ENCODE measurements at places on chromosomes 4 and X.

DNA sequence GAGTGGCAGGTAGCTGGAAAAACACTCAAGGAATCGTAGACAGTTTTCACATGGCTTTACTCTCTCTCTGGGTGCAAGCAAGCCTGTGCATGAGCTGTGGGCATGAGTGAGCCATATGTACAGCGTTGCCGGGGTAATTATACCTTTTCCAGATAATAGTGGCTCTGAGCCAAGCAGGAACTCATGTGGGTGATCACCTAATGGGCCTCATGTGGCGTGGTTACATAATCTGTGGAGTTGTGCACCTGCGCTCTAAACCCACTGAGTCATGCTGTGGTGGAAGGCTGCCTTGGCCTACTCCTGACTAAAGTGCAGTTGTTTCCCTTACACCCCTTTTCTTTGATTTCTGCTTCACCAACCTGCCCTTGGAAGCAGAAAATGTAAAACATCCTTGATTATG is 1564.5 kb upstream of the PCDH10 start:
- DNase-seq = no peak

DNA sequence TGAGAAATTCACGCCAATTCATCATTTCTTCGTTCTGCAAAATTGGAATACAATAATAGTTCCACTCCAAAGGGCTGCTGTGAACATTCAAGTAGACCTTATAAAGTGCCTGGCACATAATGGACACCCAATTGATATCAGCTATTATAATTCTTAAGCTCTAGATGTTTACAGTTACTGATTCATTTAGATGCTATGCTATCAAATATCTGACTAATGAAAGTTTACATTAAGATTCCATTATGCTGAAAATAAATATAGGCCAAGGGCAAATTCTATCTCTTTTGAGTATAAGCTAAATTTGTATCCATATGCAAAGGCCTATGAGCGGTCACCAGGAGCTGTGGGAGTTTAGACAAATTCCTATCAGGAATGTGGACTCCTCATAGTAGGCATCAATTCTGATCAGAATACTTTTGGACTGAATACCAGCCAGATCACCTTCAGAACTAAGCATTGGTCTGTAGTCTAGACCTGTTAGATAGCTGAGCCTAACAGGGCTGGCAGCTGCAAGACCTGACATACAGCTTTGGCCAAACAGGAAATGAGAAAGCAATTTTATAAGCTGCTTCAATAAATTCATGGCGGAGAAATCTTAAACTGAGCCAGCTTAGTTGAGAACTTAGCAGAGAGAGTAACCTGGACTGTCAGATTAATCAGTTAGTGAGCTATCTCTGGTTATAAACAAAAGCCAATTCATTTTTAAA is 384.3 kb upstream of the ACTRT1 start:
- no peak for DNase-seq

DNA sequence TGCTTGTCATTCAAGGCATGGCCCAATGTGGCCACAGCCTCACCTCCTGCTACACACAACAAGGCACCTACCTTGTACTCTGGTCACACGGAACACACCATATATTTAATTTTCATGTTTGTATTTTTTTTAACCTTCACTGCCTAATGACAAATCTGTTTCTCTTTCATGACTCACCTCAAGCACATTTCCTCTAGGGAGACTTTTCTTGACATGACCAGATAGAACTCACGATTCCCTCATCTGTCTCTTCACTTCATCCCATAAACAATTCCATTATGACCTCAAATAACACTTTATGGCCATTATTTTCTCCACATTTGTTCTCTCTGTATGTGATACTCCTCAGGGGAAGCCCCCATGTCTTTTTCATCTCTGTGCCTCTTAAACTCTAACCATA is 11.1 kb downstream of the DRP2 start:
- DNase-seq = no peak

- no peak for DNase-seq
Observed at GRCh38 chr4:5785806-5786680, 75.0 kb downstream of the EVC start.

- no peak for DNase-seq
Observed at GRCh38 chrX:1464971-1465285, 12.2 kb upstream of the ASMTL start.

- DNase-seq = no peak
Observed at GRCh38 chr4:61762722-61763627, 562.8 kb downstream of the ADGRL3 start.

- DNase-seq = no peak
Observed at GRCh38 chrX:100944601-100945000, 15.9 kb upstream of the XKRX start.

GRCh38 chr4:75030649-75031235 is 97.8 kb downstream of the PARM1 start:
- no peak for DNase-seq

- no peak for DNase-seq
Observed at GRCh38 chrX:46819136-46819535, 17.7 kb upstream of the RP2 start.

- DNase-seq = no peak
Observed at GRCh38 chrX:130179170-130179569, 7.4 kb downstream of the RAB33A start.

DNA sequence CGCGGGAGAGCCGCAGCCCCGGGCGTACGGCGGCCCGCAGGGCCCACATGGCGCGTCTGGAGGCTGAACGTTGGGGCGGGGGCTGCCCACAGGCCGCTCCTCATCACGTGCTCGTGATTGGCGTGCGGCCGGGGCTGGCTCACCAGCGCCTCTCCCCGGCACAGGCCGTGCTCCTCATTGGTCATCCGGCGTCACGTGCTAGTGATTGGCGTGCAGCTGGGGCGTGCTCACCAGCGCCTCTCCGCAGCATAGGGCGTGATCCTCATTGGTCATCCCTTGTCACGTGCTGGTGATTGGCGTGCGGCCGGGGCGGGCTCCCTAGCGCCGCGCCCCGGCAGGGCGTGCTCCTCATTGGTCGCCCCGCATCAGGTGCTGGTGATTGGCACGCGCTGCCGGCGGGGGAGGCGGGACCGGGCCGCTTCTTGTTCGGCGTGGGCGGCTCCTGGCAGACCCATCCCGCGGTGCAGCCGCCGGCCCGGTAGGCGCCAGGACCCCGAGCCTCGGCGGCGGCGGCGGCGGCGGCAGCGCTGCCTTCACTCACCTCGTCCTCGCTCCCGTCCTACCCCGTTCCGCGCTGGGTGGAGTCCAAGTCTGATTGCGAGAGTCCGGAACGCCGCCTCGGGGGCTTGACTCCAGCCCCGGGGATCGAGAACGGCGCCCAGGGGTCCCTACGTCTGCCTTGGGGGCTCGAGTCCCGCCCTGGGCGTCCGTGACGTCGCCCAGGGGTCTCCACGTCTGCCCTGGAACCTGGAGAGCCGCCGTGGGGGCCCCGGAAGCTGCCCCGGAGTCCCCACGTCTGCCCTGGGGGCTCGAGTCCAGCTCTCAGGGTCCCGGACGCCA is at the start of gene GTPBP6:
GTPBP6 (minus strand) TSS at position 58 of the 840 bp plus-strand sequence; CDS start at position 49, 9 bp downstream.
- peak; percentile 96 for DNase-seq

- no peak for DNase-seq
Observed at GRCh38 chr4:174663216-174663615, 140.9 kb upstream of the HPGD start.

- DNase-seq = no peak
Observed at GRCh38 chrX:21487832-21488231, 113.6 kb downstream of the CNKSR2 start.

DNA sequence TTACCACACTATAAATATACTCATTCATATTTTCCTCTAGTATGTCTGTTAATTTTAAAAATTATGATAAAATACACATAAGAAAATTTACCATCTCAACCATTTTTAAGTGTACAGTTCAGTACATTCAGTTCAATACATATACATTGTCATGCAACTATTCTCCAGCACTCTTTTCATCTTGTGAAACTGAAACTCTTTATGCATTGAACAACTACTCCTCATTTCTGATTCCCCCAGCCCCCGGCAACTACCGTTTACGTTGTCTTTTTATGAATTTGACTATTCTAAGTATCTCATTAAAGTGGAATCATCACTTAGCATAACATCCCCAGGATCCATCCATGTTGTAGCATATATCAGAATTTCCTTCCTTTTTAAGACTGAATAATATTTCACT is 8.7 kb downstream of the SMARCAD1 start:
- no peak for DNase-seq

DNA sequence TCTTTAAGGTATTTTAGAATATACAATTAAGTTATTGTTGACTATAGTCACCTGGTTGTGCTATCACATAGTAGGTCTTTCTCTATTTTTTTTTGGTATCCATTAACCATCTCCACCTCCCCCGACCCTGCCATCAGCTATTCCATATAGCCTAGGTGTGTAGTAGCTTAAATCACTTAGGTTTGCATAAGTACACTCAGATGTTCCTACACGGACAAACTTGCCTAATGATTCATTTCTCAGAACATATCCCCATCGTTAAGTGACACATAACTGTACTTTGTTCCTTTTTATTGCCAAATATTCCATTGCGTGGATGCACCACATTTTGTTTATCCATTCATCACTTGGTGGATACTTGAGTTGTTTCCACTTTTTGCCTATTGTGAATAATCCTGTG is 67.9 kb downstream of the SLAIN2 start:
- DNase-seq = no peak

GRCh38 chr4:184647266-184648053 is 1.8 kb downstream of the CASP3 start:
- DNase-seq = no peak

- DNase-seq = no peak
Observed at GRCh38 chrX:75155447-75155826, 646 bp downstream of the ABCB7 start.

DNA sequence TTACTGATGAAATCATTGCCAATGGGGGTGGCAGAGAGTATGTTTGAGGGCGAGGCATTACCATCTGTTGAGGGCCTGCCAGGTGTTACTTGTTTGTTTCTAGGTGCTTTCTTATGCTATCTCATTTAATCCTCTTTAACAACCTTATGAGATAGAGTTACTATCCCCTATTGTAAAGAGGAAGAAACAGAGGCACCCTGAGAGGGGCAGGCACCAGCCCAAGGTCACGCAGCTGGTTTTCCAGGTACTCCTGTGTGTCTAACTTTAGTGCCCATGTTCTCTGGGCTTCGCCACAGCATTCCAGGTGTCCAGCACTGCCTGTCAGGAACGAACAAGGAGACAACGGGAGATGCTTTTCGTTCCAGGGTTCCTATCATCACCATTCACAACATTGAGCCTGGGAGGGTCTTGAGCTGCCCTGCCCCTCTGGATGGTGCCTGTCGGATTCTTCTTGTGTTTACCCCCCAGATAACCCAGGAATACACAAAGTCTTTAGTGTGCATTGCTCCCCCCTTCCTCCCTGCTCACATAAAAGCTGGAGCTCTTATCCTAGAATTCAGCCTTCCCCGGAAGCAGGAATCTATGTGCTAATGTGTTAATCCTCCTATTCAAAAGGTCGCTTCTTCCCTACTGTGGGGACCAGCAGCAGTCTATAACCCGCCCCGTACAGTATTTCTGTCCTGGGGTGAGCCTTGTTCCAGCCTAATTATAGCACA is 24.9 kb upstream of the GPC4 start:
- DNase-seq = no peak

GRCh38 chr4:4837316-4837715 is 22.1 kb upstream of the MSX1 start:
- DNase-seq = no peak

DNA sequence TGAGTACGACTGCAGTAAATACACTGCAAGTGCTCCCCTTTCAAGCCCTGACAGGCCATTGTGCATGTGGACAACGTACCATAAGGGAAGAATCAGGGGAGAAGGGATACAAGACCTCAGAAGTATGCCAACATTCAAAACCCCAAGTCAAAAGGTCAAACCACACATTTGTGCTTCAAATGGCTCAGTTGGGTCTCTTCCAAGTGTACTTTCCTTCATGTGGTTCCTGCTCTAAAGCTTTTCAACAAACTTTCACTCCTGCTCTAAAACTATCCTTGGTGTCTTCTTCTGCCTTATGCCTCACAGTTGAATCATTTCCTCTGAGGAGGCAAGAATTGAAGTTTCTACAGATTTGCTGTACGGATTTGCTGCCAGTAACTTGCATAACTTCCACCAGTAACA is 305.7 kb upstream of the SLIT2 start:
- DNase-seq = no peak

- DNase-seq = no peak
Observed at GRCh38 chr4:1177274-1178141, 5.1 kb upstream of the SPON2 start.

- no peak for DNase-seq
Observed at GRCh38 chr4:100960232-100960631, 387.1 kb downstream of the PPP3CA start.

DNA sequence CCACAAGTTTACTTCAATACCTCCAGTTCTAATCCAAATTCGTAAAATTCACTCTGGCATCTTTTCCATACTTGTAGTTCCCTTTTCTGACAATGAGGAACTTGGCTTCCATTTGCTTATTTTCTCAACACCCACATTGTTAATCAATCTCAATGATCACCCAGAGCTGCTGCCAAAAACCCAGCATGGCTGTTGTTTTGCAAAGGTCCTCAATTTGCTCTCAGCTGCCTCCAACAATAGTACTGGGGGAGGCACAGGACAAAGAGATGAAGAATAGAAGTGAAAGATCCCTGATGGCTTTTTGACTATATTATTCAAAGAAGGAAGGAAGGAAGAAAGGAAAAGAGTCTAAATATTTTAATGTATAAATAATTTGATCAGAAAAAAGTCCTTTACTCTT is 847.8 kb downstream of the RAPGEF2 start:
- DNase-seq = no peak

DNA sequence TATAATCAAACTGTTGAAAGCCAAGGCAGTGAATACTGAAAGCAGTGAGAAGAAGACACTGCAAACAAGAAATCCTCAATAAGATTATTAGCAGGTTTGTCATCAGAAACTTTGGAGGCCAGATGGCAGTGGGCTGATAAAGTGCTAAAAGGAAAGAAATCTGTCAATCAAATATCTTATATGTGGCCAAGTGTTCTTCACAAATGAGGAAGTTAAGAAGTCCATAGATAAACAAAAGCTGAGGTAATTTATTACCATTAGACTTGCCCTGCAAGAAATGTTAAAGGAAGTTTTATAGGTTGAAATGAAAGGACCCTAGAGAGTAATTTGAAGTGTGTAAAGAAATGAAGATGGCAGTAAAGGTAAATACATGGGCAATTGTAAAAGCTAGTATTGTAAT is 586.6 kb downstream of the RAPGEF2 start:
- DNase-seq = no peak

DNA sequence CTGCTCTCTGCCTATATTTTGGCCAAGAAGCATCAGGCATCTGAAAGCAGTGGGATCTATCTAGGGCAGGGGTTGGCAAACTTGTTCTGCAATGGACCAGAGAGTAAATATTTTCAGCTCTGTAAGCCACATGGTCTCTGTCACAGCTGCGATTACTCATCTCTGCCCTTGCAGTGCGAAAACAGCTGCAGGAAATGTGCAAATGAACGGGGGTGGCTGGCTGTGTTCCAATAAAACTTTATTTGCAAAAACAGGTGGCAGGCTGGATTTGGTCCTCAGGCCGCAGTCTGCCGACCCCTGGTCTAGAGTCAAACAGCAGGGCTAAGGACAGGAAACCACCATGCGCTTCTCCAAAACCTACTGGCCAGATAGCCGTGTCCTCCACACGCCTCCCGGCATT is 48.6 kb downstream of the ACOX3 start:
- no peak for DNase-seq

GRCh38 chrX:57211906-57212305 is 74.6 kb upstream of the FAAH2 start:
- DNase-seq = no peak

- DNase-seq = no peak
Observed at GRCh38 chr4:161359491-161359890, 804.3 kb downstream of the FSTL5 start.
